CD8-positive, alpha-beta memory T cell (primary cell): ENCODE measurements at places on chromosomes 11 and 22.

GRCh38 chr22:48794906-48795305 is 1032.8 kb downstream of the BRD1 start:
- DNase-seq = no peak

- no peak for DNase-seq
Observed at GRCh38 chr22:23245799-23246136, 65.5 kb downstream of the BCR start.

GRCh38 chr11:38256436-38256835 is 1658.4 kb upstream of the RAG2 start:
- DNase-seq = no peak

DNA sequence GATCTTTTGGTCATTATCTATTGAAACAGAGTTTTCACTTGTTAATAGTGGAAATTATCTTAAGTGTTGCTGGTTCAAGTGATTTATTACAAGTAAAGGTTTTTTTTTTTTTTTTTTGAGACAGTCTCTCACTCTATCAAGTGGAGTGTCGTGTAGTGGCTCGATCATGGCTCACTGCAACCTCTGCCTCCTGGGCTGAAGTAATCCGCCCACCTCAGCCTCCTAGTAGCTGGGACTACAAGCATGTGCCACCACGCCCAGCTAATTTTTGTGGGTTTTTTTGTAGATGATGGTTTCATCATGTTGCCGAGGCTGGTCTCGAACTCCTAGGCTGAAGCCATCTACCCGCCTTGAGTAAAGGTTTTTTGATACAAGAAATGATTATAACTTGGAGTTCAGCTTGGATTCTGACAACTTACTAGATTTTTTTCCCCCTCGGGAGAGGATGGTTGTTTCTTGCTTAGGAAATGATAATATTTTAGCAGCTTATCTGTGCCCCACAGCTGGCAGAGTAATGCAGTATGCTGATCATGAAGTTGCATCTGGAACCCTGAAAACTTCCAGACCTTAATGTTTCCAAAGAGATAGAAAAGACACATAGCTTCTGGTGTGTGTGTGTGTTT is 68.9 kb downstream of the MTMR3 start:
- DNase-seq = no peak

DNA sequence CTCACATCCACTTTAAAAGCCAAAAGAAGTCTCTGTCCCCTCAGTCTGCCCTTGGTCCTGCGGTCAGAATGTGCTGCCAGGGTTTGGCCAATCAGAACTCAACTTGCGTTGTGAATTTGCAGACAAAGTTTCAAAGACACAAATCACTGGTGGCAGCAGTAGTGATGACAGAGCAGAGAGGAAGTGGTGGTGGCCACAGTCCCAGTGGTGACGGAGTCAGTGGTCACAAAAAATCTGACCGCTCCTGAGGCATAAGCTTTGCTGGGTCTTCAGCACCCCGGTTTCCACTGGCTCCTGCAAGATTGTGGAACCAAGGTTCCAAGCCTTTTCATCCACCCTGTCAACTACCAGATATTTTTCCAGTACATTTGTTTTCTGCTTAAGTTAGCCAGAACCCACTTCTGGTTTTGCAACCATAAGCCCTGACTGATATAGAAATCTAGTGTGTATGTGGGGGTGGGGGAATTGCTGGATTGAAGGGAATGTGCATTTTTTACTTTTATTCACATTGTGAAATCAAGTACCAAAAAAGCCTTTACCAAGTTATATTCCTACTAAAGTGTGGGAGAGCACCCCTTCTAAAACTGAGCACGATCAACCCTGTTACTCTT is 112.3 kb downstream of the TMPRSS5 start:
- DNase-seq = no peak

DNA sequence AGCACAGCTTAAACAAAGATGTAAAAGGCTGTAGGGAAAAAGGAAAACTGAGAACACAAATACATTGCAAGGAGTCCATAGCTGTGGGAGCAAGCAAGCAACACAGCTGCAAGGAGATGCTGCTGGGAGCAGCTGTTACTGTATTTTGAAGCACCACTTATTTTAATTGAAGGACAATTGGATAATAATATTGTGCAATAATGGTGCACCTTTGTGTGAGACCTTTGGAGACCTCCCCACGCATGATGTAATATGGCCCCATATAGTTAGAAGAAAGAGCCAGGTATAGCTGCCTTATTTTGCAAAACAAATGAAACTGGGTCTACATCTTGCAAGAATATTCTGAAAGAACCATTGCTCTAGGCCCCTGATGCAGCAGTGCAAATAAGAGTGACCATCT is 191.1 kb upstream of the KIRREL3 start:
- DNase-seq = no peak

GRCh38 chr11:119624102-119624615 is 104.8 kb downstream of the NECTIN1 start:
- no peak for DNase-seq

GRCh38 chr11:113562981-113563461 is 87.8 kb upstream of the DRD2 start:
- no peak for DNase-seq

GRCh38 chr11:61962213-61963015 is 5.0 kb downstream of the FTH1 start:
- DNase-seq = no peak

DNA sequence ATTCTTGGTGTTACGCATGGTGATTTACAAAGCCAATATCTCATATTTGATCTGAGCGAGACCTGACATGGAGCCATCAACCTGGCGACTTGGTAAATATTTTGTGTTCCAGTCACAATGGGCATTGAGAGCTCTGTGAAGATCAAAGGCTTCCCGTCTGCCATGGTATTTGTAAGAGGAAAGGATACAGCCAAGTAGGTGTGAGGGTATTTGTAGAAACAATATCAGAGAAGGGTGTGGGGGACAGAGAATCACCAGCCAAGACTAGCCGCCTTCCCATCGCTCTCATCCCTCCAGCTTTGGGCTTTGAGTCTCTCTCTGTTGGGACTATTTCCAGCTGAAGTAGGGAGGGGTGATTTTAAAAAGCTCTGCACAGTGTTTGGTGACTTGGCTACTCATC is 173.4 kb upstream of the BDNF start:
- no peak for DNase-seq

GRCh38 chr11:134125507-134125906 is 56.6 kb downstream of the JAM3 start:
- no peak for DNase-seq

DNA sequence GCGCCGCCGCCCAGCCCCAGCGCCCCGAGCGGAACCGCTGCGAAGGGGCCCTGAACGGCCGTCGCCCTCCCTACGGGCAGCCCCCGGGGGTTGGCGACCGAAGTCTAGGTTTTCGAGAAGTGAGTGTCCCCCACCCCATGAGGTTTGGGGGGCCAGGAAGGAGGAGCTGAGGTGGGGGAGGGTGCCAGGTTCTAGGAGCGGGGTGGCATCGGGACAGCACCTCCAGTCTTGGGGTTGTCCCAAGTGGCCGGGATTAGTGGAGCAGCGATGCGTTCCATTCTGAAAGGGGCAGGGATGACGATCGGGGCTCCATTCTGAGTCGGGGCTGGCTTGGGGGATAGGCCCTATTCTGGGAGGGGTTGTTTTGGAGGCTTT is 408 bp downstream of the PPP2R5B start:
- no peak for DNase-seq

DNA sequence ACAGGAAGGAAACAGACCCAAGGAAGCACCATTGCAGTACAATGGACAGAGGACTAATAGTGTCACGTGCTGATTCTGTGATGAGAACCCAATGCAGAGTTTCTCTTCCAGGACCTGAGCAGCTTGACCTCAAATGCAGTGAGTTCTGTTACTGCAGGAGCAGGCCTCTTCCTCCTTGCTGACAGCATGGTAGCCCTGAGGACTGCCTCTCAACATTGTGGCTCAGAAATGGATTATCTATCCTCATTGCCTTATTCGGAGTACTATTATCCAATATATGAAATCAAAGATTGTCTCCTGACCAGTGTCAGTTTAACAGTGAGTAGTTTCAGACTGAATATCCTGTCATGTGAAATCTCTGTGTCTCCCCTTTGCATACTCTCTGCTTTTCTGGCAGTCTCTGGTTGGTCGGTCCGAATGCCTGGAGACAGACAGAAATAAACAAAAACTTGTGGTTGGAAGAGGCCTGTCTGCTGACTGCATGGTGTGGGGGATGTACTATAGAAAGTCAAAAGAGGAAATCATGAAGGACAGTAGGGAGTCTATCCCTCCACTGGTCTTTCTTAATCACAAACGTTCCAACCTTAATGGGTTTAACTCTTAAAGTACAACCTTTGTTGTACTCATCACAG is 6.9 kb upstream of the MS4A14 start:
- no peak for DNase-seq

DNA sequence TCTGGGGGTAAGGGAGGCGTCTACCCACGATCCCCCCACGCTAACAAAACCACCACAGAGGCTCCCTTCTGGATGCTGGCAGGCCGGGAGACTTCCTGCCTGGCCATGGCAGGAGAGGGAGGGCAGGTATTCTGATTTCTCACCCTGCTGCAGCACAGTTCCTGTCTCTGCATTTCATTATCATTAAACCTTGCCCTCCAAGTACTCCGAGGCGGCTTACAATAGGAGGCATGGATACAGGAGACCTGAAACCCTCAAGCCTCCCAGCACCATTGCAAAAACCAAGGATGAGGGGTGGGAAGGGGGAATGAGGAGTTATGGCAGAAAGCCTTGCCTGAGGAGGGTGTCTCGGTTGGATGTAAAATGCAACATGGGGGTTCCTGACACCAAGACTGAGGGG is 44.1 kb upstream of the MN1 start:
- no peak for DNase-seq

DNA sequence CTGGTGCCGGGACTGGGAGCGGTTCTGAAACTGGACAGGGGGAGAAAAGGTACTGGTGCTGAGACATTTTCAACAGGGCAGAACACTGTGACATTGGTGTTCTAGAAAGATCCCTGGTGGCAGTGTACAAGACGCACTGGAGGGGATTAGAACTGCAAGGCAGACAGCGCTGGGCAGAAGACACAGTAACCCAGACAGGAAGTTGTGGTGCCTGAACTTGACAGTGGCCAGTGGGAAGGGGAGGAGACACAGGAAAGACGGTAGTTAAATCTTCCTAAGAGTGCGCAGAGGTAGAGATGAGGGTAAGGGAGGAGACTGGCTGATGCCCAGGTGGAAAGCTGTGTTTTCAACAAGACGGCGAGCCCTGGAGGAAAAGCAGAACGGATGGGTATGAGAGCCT is 24.5 kb downstream of the FAM227A start:
- no peak for DNase-seq

DNA sequence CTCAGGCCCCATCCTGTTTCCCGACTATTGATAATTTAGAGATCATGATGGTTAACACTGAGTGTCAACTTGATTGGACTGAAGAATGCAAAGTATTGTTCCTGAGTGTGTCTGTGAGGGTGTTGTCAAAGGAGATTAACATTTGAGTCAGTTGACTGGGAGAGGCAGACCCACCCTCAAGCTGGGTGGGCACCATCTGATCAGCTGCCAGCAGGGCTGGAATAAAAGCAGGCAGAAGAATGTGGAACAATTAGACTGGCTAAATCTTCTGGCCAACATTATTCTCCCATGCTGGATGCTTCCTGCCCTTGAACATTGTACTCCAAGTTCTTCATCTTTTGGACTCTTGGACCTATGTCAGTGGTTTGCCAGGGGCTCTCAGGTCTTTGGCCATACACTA is 1170.0 kb upstream of the CNTN5 start:
- no peak for DNase-seq

DNA sequence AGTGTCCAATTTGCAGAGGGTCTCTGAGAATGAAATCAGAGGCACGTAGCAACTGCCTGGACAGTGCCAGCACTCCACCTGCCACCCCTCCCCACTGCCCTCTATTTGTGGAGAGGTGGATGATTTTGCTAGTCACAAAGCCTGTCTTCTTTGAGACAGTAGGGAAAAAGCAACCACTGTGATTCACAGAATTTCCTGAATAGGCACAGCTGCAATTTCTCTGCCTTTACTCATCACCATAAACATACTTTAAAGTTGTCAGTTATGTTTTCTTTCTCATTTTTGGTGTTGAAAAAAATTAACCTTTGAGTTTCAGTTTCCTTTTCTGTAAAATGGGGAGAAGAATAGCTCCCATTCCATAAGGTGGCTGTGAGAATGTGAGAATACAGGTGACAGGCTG is 134.3 kb downstream of the TEAD1 start:
- no peak for DNase-seq

- no peak for DNase-seq
Observed at GRCh38 chr22:43275545-43276317, 67.4 kb downstream of the SCUBE1 start.

- no peak for DNase-seq
Observed at GRCh38 chr22:49056301-49056700, 771.4 kb downstream of the BRD1 start.

- no peak for DNase-seq
Observed at GRCh38 chr22:40433416-40434090, 63.2 kb downstream of the SGSM3 start.

DNA sequence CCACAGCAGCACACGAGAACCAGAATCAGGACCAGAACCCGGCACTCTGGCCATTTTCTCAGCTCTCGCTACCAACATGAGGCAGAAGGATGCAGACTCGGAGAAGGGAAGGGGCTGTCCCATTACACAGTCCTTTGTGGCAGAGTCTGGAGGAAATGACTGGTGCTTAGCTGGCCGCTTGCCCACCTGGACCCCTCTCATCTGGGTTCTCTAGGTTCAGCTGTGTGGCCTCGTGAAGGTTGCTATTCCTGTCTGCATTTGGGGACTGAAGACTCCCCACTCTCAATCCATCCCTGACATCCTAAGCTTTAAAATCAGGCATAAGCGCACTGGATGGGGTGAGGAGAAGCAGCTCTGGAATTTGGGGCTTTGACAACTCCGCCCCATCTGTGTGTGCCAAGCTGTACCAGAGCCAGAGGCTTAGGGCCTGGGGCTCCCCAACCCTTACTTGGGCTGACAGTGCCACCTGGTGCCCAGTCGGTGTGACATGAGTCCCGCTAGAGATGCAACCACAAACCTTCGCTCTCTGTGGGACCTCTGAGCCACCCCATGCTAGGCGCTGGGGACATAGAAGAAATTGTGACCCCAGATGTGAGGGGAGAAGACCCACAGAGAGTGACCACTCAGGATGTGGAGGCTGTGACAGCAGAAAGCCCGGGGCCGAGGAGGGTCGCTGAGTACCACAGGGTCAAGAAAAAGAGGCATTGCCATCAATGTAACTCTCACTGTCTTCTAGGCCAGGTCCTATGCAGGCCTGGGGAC is 35.8 kb upstream of the FCHSD2 start:
- DNase-seq = peak; percentile 71

DNA sequence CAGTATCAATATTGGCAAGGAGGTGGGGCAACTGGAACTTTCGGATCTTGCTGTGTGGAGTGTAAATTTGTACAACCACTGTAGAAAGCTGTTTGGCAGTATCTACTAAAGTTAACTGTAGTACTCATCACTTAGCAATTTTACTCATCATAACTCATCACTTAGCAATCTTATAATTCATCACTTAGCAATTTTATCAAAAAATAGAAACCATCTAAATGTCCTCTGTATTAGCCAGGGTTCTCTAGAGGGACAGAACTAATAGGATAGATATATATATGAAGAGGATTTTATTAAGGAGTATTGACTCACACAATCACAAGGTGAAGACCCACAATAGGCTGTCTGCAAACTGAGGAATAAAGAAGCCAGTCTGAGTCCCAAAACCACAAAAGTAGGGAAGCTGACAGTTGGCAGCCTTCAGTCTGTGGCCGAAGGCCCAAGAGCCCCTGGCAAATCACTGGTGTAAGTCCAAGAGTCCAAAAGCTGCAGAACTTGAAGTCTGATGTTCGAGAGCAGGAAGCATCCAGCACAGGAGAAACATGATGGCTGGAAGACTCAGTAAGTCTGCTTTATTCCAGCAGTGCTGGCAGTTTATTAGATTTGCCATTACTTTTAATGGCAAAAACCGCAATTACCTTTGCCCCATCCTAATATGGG is 92.9 kb upstream of the USP47 start:
- DNase-seq = no peak

- no peak for DNase-seq
Observed at GRCh38 chr22:32255726-32256125, 579 bp upstream of the SLC5A4 start.
